Fibroblast of lung (primary cell): ENCODE measurements at places on chromosomes 2 and 18. TPM values are rescaled to one million over a fixed set of nuclear protein-coding genes. Genes with fewer than 3 reads are reported as not detected.

DNA sequence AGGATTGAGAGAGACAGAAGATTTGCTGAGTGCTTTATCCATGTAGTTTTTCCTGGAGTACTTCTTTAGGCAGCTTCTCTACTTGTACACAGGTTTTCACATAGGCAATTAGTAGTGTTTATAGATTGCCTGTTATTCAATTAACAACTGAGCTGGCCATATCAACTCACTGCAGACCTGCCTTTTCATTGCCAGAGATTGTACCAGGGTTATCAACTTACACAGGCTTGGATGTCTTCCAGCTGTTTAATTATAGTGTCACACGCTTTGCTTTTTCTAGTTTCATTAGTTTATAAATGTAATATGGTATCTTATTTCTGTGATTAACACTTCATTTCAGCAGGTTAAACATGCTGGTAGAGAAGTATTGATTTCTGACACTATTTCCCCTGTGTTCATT lies 125.9 kb downstream of the GPD2 start:
- H3K27me3 ChIP-seq, result no peaks in the 10 kb centered on the region
- H3K27ac ChIP-seq, result no peak overlapping the region
- no peak overlapping the region for H3K4me3 ChIP-seq
- no peaks in the 10 kb centered on the region for H3K36me3 ChIP-seq
- H3K4me1 ChIP-seq, result no peaks in the 10 kb centered on the region

DNA sequence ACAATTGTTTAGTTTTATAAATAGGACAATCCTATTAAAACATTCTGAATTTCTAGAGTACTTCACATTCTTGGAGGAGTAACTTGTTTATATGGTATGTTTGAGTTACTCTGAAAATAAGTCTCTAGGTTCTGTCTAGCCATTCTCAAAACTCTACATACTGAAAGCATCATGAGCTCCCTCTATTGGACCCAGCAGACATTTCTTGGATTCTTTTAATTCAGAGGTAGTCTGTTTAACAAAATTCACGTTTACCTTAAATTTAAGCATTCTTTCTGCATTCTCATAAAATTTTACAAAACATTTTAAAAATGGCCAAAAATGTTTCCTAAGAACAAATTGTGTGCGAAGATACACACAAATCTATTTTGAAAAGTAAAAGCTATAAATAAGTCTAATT lies 15.3 kb downstream of the SP9 start:
- H3K36me3 ChIP-seq, result peaks cover 1% of the 10 kb centered on the region
- no peaks in the 10 kb centered on the region for H3K27me3 ChIP-seq
- no peaks in the 10 kb centered on the region for H3K4me1 ChIP-seq
- DNase-seq, result no peak

DNA sequence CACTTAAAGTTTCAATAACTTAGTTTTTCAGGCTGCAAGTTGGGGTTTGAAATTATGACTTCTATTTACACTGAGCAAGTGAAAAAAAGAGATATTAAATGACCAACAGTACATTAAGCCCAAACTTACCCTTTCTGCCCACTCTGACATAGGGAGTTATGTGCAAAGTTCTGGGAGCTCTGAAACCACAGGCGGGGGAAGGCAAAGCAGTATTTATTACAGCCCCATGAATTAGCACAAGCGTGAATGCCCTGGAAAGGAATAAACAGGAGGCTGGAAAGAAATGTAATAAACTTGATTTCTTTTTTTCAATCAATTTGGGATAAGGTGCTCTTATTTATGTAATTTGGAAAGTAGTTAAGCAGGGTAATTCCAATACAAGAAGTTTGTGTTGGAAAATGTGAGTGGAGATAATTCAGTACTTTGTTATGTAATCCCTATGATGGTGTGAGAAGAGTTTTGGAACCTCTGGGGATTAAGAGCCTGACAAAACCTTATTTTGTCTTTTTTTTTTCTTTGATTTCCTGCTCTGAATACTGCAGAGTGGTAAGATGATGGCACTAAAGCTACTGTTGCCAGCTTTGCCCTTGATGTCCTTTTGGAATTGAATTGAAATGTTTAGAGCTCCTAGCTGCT lies 351.5 kb downstream of the ARHGAP15 start:
- no peak overlapping the region for H3K4me3 ChIP-seq
- H3K27me3 ChIP-seq, result no peaks in the 10 kb centered on the region
- H3K36me3 ChIP-seq, result no peaks in the 10 kb centered on the region
- H3K4me1 ChIP-seq, result peaks cover 5% of the 10 kb centered on the region

DNA sequence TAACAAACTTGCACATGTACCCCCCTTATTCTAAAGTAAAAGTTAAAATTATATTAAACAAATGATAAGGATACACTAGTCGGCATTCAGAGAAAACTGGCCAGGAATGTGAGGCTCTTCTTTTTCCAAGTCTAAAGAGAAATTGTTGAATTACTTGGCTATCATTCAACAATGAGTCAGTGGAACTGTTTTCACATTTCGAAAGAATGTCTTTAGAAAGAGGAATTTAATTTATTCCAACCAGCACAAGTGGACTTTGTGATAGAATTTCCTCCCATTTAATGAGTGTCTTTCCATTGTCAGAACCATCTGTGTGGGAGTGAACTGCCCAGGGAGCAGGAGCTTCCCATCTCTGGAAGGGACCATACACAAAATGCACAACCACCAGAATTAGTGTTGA lies 792.2 kb downstream of the EPHA4 start:
- DNase-seq, result peak; percentile 92
- H3K4me1 ChIP-seq, result peaks cover 2% of the 10 kb centered on the region
- H3K4me3 ChIP-seq, result no peak overlapping the region

The FSHR gene
- total RNA-seq, result under 0.01 TPM in 1 of 2 replicates, not detected in the other

DNA sequence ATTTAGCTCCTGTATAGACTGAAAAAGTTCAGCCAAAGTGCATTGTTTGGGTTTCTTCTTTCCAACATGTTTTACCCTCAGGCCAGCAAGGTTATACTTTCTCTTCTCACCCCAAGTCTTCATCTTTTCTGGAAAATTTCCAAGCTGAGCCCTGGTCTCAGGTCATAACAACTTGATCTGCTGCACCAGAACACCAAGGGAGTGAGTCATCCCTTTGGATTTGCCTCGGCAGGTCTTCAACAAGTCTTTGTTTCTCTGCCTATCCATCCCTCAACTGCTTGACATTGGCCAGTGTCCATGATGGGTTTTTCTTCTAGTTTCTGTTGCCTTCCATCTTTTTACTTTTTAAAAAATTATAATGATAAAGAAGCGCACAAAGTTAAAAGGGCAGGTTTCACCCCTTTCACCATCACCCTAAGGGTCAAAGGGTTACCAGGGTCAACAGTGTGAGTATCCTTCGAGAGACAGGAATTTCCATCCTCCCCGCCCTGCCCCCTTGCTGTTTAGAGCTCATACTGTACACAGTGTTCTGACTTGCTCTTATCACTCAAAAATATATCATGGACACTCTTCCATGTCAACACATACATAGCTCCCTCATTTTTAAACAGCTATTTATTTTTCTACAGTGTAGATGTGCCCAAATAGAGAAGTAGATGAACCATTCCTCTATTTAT lies 5.7 kb upstream of the SPATS2L start:
- H3K27ac ChIP-seq, result no peak overlapping the region
- H3K4me3 ChIP-seq, result no peak overlapping the region
- peak; percentile 88 for DNase-seq
- no peaks in the 10 kb centered on the region for H3K36me3 ChIP-seq

DNA sequence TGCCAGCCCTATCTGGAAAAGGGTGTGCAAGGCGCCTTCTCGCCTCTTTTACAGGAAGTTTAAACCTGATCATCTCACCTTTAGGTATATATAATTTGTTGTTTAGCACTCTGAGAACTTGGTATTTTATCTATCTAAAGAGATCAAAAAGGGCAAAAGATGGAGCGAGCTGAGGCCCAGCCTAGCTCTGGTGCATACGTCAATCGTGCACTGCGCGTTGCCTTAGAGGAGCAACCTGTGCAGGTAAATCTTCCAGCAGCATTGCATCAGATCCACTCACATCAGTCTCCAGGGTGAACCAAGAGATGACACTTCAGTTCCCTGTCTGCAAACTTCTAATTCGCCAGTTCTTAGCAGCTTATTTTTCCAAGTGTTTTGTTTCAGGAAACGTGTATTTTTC lies 15.4 kb downstream of the BCL11A start:
- DNase-seq, result no peak
- H3K27ac ChIP-seq, result no peak overlapping the region
- H3K36me3 ChIP-seq, result no peaks in the 10 kb centered on the region
- H3K4me3 ChIP-seq, result no peak overlapping the region

DNA sequence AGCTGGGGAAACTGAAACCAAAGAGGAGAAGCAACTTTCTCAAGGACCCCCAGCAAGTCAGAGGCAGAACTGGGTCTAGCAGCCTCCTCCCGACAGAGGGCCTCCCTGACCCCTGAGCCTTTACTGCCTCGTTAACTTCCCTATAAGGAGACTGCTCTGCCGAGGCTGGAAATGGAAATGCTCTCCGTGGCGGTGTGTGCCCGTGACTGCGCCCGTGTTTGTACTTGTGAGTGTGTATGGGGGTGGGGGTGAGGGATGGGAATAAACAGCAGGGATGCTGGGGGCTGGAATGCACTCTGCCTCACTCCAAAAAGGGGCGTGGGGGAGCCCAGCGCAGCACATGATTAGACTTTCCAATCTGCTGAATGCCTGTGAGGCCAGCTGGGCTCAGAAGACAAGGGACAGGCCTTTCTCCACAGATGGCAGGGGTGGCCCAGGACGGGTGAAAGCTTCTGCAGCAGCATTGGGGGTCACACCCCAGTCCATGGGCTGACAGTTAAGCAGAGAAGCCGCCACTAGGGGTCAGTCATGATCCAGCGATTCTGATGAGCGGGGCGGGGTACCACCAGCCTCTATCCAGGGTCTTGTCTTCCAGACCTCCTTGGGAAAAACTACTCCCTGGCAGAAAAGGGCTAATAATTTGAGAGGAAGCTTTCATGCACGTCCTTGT lies 26.8 kb downstream of the MPHOSPH10 start:
- H3K27me3 ChIP-seq, result peaks cover 5% of the 10 kb centered on the region
- H3K27ac ChIP-seq, result no peak overlapping the region
- DNase-seq, result peak; percentile 12
- H3K4me1 ChIP-seq, result no peaks in the 10 kb centered on the region
- no peak overlapping the region for H3K4me3 ChIP-seq
- no peaks in the 10 kb centered on the region for H3K36me3 ChIP-seq

GRCh38 chr2:173462892-173463840 lies 108.5 kb downstream of the CDCA7 start:
- no peak overlapping the region for H3K4me3 ChIP-seq
- no peak for DNase-seq
- no peaks in the 10 kb centered on the region for H3K4me1 ChIP-seq
- no peaks in the 10 kb centered on the region for H3K36me3 ChIP-seq
- peaks cover 2% of the 10 kb centered on the region for H3K27me3 ChIP-seq

The DSC2 gene
- under 0.01 TPM in 2 replicates for total RNA-seq
